Activated CD4-positive, alpha-beta T cell treated with anti-CD3 and anti-CD28 coated beads, Interleukin-2, amount 10 ng/mL, durations not matched to agents 24 days and 14 days (primary cell): ENCODE measurements at places on chromosomes 6 and 20. TPM values are rescaled to one million over a fixed set of nuclear protein-coding genes. Genes with fewer than 3 reads are reported as not detected.
A peak's percentile ranks its signal among the peaks of the same experiment; 100 is the strongest.

Gene HS3ST5
- total RNA-seq = not detected in 2 replicates

Gene HLA-DQA1
- total RNA-seq = 3.6 and 4.0 TPM in 2 replicates

DNA sequence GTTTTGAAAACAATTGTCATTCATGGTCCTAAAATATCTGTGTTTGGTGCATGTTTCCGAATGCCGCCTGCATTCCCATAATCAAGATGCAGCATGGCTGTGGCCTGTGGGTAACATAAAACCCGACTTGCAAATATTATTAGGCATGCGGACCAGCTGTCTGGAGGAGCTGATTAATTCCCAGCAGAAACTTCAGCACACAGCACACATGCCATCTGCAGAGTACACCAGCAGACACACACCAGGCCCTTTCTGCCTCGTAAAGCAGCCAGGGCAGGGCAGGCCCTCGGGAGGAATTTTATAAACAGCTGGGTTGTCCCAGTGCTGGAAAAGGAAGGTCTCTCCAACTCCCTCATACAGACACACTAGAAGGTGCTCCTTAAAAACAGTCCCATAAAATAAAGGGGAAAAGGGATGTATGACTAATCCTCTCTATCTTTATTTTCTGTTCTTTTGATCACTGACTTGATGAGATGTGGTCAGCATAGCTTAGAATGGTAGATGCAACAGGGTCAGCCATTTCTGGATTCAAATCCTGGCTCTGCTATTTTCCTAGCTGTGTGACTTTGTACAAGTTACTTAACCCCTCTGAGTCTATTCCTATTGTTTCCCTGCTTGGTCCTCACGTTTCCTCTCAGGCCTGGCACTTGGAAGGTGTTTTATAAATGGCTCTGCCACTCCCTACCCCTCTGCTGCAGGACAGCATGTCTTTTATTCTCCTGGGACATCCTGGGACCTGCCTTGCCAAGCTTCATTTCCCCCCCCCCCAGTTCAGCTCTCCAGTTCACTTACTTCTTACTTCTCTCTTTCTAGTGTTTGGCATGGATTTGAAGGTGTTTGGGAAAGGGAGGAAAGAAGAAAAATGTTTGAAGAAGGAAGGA, 85.9 kb upstream of the TRAF3IP2 start:
- no peak for DNase-seq

DNA sequence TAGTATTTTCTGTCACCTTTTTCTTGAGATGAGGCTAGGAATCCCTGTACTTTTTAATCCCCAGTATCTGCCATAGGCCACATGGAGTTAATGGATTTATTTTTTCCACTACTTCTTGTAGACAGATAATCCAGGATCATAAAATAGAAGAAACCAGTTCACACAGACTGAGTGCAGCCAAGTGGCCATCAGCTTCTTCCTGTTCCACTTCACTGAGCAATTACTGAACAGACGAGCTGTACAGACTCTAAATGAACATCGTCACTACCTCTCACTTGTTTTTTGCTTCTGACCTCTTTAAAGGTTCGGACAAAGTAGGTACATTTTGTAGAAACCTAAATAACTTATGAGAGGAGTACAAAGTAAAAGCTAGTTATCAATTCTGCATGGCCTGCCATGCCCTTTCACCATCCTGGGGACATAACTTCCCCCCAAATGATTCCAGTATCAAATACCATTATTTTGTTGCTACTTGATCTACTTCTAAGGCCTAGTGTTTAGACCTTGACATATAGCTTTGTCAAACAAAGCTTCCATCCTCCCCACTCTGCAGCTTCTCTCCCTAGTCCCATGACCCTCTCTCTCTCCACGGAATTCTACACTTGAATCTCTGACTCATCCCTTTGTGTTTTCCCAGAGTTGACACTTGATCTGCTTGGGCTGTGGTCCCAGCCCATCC, 34.4 kb upstream of the ARHGAP18 start:
- no peak for DNase-seq

- DNase-seq = no peak
These were observed 204.0 kb downstream of the PTPRK start for GRCh38 chr6:128316258-128316929.

GRCh38 chr6:34154668-34155447, 9.0 kb upstream of the GRM4 start:
- DNase-seq = peak; percentile 91

- no peak for DNase-seq
These were observed 138.9 kb downstream of the TENT5A start for GRCh38 chr6:81613606-81614005.

- DNase-seq = peak; percentile 78
These were observed 159.7 kb upstream of the RPS6KA2 start for GRCh38 chr6:166786704-166787293.

DNA sequence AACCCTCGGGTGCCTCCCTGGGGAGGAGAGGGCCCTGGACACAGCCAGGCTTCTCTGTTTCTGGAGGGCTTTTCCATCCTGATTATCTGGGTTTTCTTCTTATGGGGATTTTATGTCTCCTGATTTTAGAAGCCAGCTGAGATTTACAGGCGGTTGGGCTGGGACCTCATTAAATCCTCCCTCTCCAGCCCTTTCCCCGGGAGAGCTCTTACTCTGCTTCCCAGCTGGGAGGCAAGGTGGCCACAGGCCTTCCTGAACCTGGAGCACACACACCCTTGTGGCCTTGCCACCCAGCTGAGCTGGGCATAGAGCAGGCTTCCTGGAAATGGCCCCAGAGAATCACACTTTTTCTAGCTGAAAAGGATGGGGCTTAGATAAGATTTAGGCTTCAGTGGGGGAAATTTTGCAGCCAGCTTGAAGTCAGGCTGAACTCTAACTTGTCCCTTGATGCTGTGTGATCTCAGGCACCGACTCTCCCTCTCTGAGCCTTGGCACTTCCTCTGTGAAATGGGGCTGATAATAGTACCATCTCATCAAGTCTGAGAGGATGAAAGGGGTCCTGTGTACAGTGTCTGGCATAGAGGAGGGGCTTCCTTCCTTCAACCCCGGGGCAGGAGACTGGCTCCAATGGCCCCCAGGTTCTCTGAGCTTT, 16.6 kb downstream of the VSTM2L start:
- DNase-seq = no peak

DNA sequence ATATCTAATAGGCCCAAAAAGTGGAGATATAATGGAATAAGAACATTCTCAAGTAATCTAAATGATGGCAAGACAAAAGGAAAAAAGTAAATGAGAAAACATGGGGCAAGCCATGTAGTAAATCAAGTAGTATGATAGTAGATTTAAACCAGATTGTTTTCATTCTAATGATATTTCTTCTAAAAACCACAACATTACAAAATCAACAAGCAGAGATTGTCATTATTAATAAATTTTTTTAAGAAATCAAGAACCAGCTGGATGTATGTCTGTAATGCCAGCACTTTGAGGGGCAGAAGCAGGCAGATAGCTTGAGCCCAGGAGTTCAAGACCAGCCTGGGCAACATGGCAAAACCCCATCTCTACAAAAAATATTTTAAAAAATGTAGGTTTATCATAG, 155.0 kb downstream of the RNGTT start:
- no peak for DNase-seq

- no peak for DNase-seq
These were observed 172.8 kb upstream of the CITED2 start for GRCh38 chr6:139547122-139547776.

- peak; percentile 62 for DNase-seq
These were observed 237.8 kb downstream of the LY86 start for GRCh38 chr6:6826095-6826901.

DNA sequence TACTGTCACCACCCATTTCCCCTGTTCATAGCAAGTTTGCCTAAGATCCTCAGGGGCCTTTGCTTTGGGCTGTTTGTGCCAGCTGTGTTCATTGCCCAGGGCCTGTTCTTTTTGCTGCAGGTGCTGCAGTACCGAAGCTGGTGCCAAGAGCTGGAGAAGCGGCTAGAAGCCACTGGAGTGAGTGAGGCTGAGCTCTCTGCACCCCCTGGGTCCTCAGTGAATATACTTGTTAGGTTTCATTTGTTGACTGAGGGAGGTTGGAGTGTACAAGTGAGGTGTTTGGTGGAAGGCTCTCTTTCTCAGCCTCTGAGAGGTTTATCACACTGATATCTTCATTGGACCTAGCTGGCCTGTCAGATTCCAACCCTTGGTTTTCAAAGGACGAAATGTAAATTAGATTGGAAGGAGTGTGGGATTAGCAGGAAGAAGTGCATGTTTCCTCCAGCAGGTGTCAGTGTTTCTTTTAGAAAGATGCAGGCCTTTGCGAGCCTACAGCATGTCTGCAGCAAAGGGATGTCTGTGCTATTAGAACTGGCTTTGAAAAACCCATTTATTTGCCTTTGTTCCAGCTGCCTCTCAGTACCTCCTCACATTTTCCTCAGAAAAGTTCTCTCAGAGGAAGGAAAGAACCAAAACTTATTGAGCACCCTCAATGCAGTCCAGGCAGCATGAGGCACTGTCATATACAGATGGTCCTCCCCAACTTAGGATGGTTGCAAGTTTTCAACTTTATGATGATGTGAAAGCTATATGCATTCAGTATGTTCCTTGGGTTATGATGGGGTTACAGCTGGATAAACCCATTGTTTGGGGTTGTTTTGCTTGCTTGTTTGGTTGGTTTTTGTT, 8.3 kb downstream of the CEP250 start:
- DNase-seq = peak; percentile 90

- DNase-seq = peak; percentile 62
These were observed 100.3 kb downstream of the EDN3 start for GRCh38 chr20:59400708-59401107.

DNA sequence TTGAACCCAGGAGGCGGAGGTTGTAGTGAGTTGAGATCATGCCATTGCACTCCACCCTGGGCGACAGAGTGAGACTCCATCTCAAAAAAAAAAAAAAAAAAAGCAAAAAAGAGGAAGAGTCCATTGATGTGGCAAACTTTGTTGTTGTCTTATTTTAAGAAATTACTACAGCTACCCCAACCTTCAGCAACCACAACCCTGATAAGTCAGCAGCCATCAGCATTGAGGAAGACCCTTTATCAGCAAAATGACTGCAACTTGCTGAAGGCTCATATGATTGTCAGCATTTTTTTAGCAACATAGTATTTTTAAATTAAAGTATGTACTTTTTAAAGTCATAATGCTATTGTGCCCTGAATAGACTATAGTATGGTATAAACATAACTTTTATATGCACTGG, 48.8 kb downstream of the ZFP64 start:
- no peak for DNase-seq

DNA sequence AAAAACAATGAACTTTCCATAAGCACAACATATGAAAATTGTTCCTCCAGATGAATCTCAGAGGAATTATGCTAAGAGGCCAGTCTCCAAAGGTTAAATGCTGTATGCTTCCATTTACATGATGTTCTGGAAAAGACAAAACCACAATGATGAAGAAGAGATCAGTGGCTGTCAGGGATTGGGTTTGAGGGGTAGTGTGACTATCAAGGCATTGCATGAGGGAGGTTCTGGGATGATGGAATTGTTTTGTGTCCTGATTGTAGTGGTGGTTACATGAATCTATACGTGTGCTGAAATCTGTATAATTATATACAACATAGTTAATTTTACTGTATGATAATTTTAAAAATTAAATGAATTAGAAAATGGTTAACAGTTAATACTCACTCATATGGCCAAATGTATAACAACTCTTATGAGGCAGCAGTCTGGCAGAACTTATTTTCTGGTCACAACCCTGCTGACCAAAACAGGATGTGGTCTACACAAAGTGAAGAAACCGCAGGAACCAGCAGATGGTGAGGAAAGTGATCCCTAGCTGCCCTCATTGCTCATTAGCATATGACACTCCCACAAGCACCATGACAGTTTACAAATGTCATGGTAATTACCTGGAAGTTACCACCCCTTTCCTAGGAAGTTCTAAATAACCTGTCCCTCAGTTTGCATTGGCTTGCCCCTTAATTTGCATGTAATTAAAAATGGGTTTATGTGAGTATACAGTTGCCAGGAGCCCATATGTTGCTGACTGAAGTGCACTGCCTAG, 31.9 kb downstream of the NSFL1C start:
- peak; percentile 95 for DNase-seq
